Activated CD4-positive, alpha-beta T cell treated with anti-CD3 and anti-CD28 coated beads, Interleukin-2, amount 10 ng/mL, durations not matched to agents 7 days and 5 days (primary cell): ENCODE measurements at places on chromosomes 2 and 18.

DNA sequence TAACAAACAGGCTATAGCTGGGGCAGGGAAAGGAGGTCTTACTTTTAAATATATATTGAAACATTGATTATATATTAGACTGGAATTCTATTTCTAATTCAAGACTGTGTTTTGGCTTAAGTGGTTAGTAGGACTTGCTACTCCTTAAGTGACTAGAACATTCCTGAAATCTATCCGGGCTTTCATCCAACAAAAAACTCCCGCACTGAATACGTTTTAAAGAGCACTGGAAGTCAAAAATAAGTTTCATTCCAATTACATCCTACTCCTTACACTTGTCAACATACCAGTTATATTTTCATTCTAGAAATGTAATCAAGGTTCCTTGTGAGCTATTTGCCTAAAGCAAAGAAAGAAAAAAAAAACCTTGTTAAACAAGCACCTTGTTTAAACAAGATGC lies 204.6 kb downstream of the SP3 start:
- DNase-seq, result no peak

DNA sequence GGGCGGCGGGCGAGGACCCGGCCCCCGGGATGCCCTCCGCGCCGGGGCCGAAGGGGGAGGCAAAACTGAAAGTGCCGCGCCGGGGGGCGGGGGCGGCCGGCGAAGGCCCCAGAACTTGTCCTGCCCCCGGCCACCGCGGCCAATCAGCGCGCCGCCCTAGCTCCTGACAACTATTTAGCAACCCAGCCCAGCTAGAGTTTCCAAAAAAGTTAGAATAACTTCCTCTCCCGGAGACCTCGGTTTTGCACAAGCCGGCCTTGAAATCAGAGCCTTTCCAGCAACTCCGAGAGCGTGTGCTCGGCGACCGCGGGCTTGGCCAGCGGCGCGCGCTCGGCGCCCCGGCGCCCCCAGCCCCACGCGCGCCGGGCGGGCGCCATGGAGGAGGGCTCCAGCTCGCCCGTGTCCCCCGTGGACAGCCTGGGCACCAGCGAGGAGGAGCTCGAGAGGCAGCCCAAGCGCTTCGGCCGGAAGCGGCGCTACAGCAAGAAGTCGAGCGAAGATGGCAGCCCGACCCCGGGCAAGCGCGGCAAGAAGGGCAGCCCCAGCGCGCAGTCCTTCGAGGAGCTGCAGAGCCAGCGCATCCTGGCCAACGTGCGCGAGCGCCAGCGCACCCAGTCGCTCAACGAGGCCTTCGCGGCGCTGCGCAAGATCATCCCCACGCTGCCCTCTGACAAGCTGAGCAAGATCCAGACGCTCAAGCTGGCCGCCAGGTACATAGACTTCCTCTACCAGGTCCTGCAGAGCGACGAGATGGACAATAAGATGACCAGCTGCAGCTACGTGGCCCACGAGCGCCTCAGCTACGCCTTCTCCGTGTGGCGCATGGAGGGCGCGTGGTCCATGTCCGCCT lies at the start of gene TWIST2:
TWIST2 (plus strand) TSS at position 245 of the 850 bp plus-strand sequence; CDS start at position 376, 131 bp downstream.
- DNase-seq, result no peak

- no peak for DNase-seq
Observed at GRCh38 chr2:221486106-221486505, 86.0 kb downstream of the EPHA4 start.

DNA sequence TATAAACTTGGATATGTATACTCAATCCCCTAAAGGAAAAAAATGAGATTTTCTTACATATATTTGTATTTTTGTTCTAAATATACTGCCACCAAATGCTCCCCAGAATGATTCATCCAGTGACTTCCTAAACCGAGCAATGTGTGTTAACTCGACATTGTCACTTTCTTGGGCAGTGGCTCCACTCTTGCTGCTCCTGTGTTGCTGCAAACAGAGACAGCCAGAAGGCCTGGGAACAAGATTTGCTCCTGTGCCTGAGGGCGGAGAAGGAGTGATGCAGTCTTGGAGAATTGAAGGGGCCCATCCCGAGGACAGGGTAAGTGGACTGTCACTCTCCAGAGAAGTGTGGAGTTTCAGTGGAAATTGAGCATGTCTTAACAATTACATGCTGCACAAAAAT lies 32.7 kb downstream of the DSG4 start:
- DNase-seq, result no peak

- DNase-seq, result no peak
Observed at GRCh38 chr2:162328424-162329157, 10.1 kb upstream of the IFIH1 start.
